ENCODE measurements at places on chromosomes 13 and 19. TPM values are rescaled to one million over a fixed set of nuclear protein-coding genes. Genes with fewer than 3 reads are reported as not detected.
A peak's percentile ranks its signal among the peaks of the same experiment; 100 is the strongest.

- no peak for DNase-seq
Observed at GRCh38 chr19:33212436-33213172, 13.0 kb downstream of the SLC7A10 start.

DNA sequence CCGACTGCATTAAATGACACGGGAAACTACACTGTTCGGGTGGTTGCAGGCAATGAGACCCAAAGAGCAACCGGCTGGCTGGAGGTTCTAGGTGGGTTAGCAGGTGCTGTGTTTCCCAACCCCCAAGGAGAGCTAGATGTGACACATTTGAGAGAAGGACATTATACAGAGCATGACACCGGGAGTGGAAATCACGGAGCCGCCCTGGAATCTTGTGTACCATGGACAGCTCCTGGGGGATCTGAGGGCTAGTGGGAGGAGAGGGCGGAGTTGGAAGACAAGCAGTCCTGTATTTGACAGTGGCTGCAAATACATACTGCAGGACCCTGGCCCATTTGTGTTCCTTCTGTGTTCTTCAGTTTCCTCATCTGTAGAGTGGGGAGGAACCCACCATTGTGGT lies 2.3 kb downstream of the CEACAM18 start:
- no peak for DNase-seq

DNA sequence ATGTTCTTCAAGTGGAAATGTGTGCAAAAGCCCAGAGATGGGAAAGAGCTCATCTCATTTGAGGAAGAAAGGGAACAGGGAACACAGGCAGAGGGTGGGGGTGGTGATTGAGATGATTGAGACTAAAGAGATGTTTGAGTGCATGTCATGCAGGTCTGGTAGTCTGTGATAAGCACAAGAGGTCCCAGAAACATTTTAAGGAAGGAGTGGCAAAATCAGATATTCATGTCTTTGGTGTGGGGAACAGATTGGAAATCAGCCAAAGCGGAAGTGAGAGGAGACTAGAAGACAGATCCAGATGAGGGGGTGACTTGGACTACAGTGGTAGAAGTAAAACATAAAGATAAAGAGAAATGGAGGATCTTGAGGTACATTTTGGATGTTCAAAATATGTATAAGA lies 39.4 kb upstream of the DACH1 start:
- DNase-seq = no peak

DNA sequence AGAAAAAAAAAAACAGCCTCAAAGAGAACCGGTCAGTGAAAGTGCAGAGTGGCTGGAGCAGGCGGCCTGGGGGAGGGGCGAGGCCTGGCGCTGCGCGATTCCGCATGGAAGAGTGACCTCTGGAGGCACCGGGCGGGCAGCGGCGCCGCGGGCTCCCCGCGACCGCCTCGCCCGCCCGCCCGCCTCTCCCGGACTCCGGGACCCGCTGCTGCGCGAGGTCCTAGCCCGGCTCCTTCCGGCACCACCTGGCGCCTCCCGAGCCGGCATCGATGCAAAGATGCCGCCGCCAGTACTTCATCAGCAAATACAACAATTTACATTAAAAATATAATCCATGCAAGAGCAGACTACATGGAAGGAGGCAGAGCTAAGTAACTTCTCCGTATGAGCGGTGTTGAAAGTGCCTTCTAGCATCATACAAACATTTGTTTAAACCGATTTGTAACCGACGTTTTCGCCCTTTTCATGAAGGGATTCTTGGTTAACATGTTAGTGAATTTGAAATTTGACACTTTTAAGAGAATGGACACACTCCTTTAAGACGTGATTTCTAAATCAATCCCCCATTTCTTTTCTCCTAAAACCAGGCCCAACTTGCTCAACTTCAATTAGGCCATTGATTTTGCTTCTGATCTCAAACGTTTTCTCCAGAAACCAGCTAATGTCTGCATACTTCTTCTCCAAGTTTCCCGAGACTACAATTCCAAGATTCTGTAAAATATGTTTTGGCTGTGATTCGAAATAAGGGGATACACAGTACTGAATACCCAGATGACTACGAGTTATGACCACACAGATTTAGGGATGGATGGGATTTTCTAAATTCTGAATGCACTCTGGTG lies 2.1 kb downstream of the EFNB2 start:
- peak; percentile 93 for DNase-seq

DNA sequence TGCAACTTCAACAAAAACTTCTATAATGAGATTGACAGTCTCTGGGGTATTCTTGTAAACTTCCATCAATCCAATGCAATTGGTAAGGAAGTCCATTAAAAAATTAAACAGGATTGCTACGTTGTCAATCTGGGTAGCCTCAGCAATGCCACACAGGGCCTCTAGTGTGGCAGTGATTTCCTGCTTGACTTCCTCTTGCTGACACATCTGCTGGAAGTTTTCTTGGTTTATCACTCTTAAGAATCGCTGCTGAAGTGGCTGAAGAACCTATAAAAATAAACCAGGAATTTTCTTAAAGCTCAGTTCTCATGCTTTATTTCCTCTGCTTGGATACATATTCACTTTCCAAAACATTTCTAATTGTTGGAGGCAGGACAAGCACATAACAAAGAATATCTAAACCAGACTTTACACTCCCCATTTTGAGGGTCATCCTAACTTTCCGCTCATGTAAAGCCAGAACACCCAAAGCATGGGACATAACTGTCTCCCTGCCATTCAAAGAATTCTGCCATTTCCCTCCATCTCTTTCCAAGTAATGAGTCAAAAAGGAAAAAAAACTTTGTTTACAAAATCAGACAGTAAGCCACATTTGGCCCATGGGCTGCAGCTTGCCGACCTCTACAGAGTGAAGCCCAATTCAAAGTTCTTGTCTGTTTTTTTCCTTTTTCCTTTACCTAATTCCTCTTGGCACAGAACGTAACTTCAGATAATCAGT lies 23.2 kb upstream of the EEF1AKMT1 start:
- no peak for DNase-seq

GRCh38 chr13:41615528-41615855 lies 158.1 kb downstream of the RGCC start:
- no peak for DNase-seq

ZNF578 gene
- 1.5 TPM for total RNA-seq

ARGLU1 gene
- total RNA-seq = 122 TPM

GRCh38 chr13:97567510-97568243 lies 133.7 kb downstream of the RAP2A start:
- peak; percentile 77 for DNase-seq

DNA sequence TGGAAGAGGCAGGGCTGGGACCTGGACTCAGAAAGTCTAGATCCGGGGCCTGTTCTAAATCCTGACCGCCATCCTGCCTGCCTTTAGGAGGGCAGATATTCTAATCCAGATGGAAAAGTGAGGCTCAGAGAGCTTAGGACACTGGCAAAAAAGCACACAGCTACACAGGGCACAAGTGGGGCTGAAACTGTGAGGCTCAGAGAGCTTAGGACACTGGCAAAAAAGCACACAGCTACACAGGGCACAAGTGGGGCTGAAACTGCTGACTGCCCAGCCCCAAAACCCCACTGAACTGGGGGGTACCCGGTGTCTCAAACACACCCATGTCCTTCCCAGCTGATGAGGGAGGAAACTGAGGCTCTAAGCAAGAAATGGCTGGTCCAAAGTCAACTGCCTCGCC lies 2.0 kb downstream of the AKT1S1 start:
- no peak for DNase-seq
